Activated effector memory CD4-positive, alpha-beta T cell treated with anti-CD3 and anti-CD28 coated beads, Interleukin-2, amount 50 U/mL, for 16 hours (primary cell): ENCODE measurements at places on chromosomes 5 and 9.

- no peak for DNase-seq
Observed at GRCh38 chr9:108889649-108890067, 27.6 kb downstream of the ACTL7A start.

GRCh38 chr5:30069441-30070263 lies 1123.8 kb upstream of the CDH6 start:
- DNase-seq, result no peak

DNA sequence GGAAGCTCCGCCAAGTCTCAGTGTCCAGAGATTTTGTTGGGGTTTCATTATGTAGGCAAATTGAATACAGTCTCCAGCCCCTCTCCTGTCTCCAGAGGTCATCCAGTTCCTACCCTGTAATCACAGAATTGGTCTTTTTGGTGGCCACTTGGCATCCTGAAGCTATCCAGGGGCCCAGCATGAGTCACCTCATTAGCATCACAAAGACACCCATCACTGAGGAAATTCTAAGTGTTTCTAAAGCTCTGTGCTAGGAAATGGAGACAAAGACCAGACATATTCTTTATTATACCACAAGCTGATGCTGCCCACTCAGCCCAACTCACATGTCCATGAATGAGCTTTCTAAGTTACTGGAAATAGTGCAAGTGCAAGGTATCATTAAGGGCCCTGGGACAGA lies 229.9 kb downstream of the DOCK8 start:
- no peak for DNase-seq

- DNase-seq, result peak; percentile 90
Observed at GRCh38 chr9:127899128-127899943, at the start of gene ST6GALNAC6. TSS of gene ST6GALNAC6 (minus strand) at chr9:127899603. CDS start at chr9:127897981, 1,622 bp downstream.
